Femur (tissue), 1 donor: ENCODE measurements at places on chromosomes 3 and 15.

DNA sequence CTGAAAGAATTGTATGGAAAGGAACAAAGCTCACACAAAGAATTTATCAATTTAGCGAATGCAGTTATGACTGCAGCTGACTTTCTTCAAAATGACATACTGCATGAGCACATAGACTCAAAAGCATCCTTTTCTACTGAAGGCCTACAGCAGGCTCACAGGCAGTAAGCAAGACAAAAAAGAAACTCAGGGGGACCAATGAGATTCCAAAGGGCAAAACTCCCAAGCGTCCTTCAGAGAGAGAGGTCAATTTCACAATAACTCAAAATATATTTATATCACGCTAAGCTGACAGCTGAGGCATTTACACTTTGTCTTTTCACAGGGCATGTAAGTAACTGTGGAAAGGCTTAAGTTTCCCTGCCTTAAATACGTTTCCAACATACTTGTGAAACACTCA is 427.9 kb upstream of the RASGRP1 start:
- no peak for DNase-seq

DNA sequence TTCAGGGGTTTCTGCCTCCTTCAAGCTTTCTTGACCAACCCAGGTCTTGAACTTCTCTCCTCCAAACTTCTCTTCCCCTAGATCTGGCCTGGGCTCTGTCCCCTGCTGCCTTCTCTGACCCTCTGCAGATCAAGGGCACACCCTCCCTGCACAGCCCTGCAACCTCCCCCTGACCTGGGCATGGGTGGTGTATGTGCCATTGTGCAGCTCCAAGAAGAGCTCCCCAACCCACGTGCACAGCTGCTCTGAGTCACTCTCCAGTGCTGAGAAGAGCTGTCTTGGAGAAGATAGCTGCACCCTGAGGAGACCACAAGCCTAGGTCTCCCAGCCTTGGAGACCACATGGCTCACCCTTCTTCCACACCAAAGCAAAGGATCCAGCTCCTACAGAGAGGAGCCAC is 8.0 kb downstream of the MAN2C1 start:
- DNase-seq = no peak

DNA sequence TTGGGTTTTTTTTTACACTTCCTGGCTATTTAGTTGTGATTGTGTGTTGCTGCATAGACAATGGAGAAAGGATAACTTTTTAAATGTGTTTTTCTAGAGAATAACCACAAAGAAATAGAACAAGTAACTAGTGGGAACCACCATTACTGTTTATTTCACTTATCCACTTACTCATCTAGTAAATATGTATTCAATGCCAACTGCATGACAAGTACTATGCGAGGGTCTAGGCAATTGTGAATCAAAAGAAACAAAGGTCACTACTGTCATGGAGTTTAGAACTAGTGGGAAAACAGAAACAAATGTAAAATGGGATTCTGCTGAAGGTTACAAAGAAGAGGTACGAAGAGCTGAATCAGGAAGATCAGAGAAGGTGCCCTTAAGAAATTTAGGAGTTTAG is 600.9 kb upstream of the ROBO2 start:
- DNase-seq = no peak

- DNase-seq = no peak
Observed at GRCh38 chr15:50016951-50017350, 102.1 kb downstream of the ATP8B4 start.

DNA sequence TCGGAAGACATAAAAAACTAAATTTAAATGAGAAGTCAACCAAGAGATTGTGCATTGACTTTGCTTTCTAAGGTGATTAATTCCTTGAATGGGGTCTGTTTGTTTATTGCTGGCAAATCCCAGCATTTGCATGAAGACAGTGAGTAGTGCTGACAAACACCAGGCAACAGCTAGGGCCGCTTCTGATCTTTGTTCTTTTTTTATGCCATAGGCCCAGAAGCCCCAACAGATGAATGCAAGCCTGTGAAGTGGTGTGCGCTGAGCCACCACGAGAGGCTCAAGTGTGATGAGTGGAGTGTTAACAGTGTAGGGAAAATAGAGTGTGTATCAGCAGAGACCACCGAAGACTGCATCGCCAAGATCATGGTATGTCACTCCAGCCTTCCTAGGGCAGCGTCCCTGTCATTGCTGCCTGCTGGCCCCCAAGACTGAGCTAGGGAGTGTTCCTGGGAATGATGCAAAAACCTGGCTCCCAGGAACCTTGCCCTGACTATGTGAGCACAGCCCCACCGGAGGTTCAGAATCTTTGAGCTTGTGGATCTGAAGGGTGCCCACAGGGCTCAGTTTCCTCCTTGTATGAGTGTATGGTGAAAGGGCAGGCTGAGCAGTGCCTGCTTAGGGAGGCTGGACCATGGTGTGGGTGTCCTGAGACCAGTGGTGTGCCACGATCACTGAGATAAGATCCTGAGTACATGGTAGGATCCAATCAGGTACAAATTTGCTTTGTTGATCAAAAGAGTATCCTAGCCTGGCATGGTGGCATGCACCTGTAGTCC is 13.0 kb downstream of the TF start:
- DNase-seq = no peak

- DNase-seq = no peak
Observed at GRCh38 chr15:64185146-64185911, 22.5 kb upstream of the PPIB start.

DNA sequence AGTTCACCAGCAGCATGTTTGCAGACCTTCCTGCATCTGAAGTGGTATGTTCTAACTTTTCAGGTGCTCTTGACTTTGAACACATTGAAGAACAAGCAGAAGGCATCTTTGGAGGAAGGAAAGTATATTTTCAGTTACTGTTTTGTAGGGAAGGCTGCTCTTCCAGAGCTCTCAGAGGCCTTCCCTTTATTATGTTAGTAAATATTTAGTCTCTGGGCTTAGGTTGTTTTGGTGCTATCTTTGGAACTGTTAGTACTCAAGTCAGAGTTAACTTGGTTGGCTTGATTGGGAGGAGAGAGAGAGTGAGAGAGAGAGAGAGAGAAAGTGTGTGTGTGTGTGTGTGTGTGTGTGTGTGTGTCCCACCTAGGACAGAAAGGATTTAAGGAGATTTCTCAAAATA is 188.2 kb downstream of the ITPR1 start:
- no peak for DNase-seq
